ENCODE measurements at places on chromosomes 4 and X.

DNA sequence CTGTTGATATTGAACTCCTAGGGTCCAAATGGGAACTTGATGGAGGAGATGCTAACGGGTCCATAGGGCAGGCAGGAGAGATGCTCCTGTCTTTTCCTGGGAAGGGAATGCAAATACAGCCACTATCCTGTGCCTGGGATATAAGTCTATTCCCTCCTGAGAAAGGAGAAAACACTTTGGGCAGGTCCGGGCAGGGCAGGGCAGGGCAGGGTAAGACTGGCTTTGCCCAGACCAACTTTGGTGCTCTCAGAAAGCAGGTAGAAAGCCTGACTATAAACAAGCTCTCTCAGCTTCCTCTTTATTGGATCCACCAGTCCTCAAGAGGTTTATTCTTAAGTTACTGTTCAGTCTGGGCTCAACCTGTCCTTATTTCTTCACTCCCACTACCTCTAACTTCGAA is 232.3 kb downstream of the PTTG2 start:
- no peak for DNase-seq

GRCh38 chr4:7876201-7876875 is 63.3 kb downstream of the AFAP1 start:
- peak; percentile 13 for DNase-seq

GRCh38 chr4:184255871-184256642 is 38.4 kb upstream of the ENPP6 start:
- no peak for DNase-seq

GRCh38 chr4:154578919-154579318 is 11.6 kb downstream of the FGA start:
- DNase-seq = no peak

DNA sequence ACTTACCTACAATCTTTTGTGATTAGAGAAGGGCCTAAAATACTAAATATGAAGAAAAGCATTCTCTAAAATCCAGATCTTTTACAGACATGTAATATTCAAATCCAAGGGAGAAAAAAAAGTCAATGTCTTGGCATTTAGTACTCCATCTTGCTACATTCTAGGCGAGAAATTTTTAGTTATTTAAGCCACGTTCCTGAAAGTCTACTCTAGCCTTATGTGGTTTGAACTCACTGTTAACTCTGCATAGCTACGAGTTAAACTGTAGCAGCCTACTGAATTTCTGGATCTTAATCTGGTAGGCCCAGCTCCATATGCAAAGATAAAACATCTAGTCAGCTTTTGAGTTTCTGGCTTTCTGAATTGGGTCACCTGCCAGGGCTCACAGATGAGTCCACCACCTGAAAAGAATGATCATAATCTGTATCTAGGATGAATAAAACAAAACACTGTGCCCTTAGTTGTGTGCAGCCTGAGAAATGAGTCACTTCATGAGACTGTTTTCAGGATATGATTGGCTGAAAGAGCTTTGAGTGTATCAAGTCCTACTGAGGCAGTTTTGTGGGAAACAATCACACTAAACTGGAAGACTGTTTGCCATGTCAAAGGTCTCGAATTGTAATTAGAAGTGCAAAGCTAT is 3.2 kb upstream of the NEK1 start:
- no peak for DNase-seq

DNA sequence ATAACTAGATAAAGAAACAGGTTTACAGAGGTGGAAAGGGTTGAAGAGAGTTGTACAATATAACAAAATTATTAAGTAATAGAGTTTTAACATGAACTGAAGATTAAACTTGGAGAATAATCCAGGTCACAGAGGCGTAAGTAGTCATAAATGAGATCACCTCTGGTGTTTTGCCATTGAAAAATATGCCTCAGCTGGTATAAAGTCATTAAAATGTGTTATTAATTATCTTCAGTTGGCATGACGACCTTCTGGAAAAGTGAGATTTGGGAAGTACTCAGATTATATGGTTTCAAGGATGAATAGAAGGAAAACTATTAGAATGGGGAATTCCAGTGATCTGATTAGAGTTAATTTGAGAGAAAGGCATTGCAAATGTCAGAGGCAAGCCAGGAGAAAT is 237.5 kb upstream of the ANXA10 start:
- no peak for DNase-seq

GRCh38 chrX:151713849-151714248 is 2.0 kb upstream of the FATE1 start:
- DNase-seq = no peak

DNA sequence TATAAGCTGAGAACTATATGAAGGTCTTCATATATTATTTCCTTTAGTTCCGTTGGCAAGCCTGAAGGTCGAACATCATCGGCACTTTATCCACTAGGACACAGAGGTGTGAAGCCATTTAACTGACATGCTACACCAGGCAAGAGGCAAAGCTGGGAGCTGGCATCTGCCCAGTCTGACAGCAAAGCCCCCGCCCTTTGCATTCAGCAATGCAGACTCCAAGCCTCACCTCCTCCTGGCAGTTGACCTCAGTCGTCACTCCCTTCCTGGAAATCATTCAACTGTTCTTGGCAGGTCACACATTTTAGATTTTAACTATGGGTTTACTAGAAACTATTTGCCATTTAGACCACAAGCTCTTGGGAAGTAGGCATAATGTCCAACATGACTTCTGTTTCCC is 135.8 kb upstream of the FRG1 start:
- no peak for DNase-seq

GRCh38 chrX:148422526-148422925 is 77.9 kb upstream of the AFF2 start:
- DNase-seq = no peak

DNA sequence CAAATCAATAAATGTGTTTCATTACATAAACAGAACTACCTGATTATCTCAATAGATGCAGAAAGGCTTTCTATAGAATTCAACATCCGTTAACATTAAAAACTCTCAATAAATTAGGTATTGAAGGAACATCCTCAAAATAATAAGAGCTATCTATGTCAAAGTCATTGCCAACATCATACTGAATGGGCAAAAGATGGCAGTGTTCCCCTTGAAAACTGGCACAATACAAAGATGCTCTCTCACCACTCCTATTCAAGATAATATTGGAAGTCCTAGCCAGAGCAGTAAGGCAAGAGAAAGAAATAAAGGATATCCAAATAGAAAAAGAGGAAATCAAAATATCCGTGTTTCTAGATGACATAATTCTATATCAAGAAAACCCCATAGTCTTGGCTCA is 466.4 kb downstream of the MAGEE1 start:
- no peak for DNase-seq

DNA sequence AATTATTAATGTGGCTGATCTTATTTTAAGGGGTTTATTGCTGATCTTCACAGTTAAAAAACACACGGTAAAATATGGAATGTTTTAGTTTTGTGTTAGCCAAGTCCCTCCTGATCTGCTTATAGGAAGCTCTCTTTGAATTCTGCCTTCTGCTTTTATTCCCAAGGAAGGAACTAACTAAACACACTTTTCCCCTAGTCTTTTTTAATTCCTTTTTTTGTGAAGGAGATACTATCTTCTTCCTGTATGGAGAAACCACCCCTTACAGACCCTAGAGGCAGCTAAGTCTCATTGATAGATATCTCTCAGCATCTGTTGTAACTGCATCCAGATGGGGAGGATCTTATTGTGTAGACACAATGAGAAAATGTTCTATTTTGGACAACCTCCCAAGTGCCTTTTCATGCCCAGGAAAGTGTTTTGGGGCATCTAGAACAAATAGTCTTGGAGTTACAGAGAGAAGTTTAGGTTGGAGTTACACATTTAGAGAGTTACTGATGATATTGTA is 64.4 kb downstream of the AFF1 start:
- no peak for DNase-seq

DNA sequence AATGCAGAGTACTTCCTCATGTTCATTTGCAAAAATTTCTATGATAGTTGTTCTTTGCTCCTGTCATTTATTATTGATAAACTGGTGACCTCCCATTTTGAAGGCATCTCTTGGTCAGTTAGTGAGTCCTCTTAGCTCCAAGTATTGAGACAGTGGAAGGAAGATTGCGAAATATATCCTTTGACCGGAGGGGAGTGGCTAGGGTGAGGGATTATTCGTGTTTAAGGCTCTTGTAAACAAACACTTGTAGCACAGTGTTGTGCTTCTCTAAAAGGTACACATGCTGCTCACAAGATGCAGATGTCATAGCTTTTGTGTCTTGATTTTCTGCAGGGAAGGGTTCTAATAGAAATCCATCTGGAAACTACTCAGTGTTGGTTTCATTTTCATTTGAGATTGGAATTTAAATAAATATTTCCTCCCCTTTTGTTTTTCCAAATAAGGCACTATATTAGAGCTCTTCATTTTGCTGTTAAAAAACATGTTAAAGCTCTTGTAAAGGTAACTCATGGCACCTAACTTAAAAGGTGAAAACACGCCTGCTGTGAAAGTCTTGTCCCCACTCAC is 21.8 kb downstream of the TXLNG start:
- no peak for DNase-seq

GRCh38 chr4:10053635-10054453 is 32.5 kb upstream of the SLC2A9 start:
- DNase-seq = no peak

GRCh38 chr4:3697033-3697432 is 69.2 kb upstream of the ADRA2C start:
- DNase-seq = no peak

Measured in stimulated activated CD8-positive, alpha-beta memory T cell treated with anti-CD3 and anti-CD28 coated beads, Interleukin-4, amount 100 ng/mL, for 1 hour (primary cell).